Endodermal cell (in vitro differentiated cells): ENCODE measurements at places on chromosomes 2 and 18.

DNA sequence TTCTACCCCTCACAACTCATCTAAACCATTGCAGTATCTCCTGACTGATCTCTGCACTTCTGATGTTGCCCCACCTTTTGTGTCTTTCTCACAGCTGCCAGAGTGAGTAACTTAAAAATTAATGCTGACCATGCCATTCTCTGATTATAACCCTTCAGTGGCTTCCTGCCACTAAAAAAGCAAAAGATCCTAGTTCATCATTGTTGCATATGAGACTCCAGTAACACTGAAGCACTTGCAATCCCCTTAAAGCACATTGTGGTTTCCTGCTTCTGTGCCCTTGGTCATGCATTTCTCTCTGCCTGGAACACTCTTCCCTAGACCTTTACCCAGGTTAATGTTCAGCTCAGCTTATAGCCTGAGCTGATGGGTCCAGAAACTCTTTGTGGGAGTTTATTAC lies 95.1 kb upstream of the WDSUB1 start:
- DNase-seq = no peak

- DNase-seq = no peak
Observed at GRCh38 chr18:12872408-12872807, 11.6 kb downstream of the PTPN2 start.

- no peak for DNase-seq
Observed at GRCh38 chr2:65456886-65457285, 24.5 kb upstream of the SPRED2 start.

DNA sequence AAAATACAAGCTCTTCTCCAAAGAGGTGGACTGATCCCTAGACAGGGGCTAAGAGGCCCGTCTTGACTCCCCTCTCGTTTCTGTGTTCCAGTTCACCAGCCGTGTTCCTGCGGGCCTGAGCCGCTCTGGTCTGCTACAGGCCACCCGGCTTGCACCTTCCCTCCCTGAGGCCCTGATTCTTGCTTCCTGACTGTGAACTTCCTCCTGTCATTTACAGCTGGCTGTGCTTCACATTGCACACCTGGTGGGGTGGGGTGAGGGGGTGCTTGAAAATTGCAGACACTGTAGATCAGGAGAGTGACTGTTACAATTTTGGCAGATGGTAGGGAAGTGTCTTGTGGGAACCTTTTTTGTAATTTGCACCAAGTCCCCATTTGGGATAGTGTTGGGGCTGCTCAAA lies 64.4 kb downstream of the TSN start:
- DNase-seq = peak; percentile 21

DNA sequence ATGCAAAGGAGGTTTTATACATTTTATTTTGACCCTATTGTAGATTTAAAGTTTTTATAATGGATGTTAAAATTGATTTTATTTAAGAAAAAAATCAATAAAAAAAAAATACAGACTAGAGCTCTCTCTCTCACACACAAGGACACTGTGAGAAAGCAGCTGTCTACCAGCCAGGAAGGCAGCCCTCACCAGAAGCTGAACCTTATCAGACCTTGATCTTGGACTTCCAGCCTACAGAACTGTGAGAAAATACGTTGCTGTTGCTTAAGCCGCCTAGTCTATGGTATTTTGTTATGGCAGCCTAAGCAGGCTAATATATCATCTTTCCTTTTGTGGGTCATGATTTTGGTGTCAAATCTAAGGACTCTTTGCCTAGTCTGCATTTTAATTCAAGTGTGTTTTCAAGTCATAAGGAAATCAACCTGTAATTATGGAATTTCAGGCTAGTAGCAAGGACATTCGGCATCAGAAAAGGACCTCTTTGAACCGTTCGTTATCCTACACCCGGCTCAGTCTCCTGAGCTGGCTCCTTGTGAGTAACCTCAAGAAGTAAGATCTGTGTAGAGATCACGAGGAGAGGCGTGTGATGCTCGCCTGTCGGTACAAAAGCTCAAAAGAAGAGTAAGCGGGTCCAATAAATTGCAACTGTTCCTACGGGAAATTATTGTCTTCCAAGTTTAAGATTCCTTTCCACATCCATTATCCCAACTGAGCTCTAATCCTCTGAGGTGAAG lies 98.2 kb downstream of the PDCL3 start:
- DNase-seq = no peak

GRCh38 chr2:37829202-37829601 lies 95.9 kb upstream of the RMDN2 start:
- no peak for DNase-seq

GRCh38 chr2:202043475-202043874 lies 9.8 kb downstream of the FZD7 start:
- DNase-seq = no peak

DNA sequence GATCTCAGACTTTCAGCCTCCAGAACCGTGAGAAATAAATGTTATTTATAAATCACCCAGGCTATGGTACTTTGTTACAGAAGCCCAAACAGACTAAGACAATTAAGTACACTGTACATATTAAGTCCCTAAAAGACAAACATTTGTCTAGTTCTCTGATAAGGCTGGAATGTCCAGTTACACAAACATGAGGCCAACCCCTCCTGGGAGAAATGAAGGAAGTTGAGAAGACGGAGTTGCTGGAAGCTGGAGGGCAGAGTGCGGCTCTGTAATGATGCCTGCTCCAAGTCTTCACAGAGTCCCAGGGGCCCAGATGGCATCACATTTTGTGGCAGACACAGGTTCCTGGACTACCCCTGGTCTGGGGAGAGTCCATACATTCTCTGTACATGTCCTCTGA lies 79.2 kb upstream of the ST8SIA3 start:
- DNase-seq = no peak

DNA sequence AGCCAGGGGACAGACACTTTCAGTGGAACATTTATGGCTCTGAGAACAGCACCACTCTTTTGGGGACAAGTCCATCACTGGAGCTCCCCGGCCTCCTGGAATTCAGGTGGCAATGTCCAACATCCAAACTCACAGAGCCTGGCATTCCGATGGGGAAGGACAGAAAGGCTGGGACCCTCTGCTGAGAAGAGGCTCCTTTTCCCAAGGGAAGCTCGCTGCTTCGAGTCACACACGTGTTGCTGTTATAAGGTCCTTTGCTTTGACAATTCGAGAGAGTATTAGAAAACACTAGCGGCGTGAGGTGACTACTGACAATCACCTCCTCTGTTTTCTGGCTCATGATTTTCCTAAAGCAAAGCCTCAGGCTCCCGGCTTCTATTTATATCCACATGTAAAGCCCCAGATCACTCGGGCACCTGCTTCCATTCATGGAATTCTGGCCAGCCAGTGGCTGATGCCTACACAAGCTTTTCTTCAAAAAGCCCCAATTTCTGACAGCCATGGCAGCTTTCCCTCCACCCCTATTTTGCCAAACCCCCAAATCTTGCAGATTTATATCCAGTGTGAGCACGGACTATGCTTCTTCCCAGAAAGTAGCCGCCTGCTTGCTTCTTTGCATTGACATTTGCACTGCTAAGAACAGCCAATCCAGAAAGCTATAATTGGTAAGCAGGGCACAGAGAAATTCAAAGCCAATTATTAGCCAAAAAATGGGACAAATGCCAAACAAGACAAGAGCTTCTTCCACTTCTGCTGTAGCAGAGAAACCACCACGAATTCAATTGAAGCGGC lies 67.3 kb downstream of the NDUFA10 start:
- no peak for DNase-seq

DNA sequence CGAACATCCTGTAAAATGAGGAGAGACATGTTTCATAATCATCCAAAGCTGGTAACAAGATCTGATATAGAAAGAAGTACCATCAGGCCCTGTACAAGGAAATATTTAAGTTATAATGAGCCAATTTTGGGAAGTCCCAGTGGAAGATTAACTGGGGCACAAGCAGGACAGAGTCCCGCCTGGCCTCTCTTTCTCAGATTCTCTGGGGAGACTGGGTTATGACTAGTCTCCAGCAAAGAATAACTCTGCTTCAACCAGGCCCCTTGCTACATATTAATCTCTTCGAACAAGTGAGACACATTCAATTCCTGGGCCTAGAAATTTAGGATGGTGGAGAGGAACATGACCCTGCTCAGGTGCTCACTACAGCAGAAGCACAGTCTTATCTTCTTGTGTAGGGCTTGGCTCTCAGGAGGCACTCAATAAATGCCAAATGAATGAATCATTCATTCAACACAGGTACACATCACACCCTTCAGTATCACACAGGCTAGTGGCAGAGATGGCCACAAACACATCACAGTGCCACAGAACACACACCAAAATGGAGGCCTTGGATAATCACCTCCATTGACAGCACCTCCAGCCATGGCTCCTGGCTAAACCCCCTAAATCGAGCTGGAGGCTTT lies 46.4 kb upstream of the RNF152 start:
- no peak for DNase-seq

DNA sequence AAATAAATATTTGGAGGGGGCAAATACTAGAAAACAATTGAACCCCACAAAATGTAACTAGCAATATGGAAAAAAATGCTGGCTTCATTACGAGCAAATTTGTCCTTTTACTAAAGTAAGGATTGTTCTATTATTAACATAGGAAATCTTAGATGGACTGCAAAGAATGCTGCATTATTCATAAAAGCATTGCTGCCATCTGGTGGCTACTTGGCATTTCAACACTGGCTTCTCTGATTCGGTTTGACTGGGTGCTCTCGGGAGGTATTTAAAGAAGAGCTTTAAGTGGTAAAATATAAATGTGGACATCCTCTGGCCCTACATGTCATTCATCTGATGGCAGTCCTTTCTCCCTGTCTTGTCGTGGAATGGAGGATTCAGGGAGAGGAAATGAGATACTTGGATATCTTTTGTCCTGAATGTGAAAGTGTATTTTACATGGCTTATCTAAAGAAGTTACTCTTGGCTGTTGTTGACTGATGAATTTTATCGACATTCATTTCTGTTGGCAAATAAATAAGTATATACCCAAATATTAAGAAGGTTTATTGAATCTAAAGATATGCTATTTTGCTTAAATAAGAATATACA lies 130.2 kb downstream of the ARHGAP15 start:
- peak; percentile 88 for DNase-seq
